Stimulated activated CD8-positive, alpha-beta memory T cell treated with anti-CD3 and anti-CD28 coated beads, Interleukin-2, amount 100 ng/mL, for 1 hour (primary cell): ENCODE measurements at places on chromosomes 12 and 14.

- no peak for DNase-seq
Observed at GRCh38 chr14:65002586-65003210, 16.0 kb downstream of the FNTB start.

DNA sequence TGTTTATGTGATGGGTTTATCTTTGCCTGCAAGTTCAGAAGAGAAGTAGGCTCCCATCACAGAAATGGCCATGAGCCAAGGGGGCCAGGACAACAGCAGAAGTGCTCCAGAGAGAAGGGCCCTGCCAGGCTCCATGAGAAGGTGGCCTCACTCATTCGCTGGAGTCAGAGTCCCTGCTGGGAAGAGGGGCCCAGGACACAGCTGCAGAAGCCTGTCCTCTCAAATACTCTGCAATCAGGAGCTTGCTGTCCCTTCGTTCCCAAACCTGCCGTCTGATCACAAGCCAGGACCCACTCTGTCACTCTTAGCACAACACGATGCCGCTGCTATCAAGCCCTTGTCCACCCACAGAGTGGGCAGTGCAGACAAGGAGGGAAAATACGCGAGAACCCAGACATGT, 306.2 kb upstream of the FKBP4 start:
- DNase-seq: no peak

DNA sequence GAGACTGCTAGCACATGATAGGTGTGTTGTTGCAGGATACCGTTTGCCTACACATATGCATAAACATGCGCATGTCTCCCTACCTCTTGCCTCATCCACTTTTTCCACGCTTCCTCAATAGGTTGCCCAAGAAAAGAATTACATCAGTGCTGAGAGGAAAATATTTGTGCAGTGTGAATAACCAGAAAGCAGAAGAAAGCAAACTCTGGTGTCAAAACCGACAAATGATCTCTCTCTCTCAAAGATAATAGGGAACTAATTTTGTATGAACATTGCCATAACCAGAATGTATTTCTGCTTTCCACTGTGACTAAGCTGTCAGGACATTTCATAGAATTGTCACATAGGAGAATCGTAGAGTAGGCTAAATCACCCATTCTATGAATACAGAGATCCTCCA, 1.3 kb downstream of the CLEC7A start:
- no peak for DNase-seq

GRCh38 chr12:46238821-46239220, 30.0 kb downstream of the SLC38A1 start:
- DNase-seq: no peak

GRCh38 chr12:53952871-53953734, 1.6 kb upstream of the HOXC12 start:
- DNase-seq: no peak

DNA sequence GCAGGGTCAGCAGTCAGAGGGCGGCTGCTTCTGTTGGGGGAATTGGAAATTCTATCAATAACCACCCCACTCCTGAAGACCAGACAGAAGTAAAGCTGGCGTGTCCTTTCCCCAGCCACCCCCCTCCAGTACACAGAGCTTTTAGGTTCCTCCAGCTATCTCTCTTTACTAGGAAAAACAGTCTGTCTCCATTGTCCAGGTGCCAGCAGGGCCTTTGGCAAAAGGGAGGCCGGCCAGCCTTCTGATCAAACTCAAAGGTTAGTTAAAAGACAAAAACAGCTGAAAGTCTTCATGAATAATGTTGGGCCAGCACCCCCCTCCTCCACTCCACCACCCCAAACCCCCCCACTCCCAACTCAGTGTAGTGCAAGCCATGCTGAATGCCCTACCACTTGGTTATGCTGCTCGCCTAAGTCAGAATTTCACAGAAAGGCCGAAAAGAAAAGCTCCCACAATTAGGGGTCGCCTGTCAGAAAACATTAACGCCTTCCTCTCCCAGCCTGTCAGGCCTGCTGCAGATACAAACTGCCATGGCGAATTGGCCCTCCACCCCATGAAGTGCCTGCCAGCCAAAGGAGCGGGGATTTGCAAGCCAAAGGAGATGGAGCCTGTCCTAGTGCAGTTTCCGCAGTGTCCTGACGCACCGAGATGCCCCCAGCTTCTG, 8.9 kb downstream of the ASCL1 start:
- no peak for DNase-seq

GRCh38 chr12:47740606-47741339, 15.5 kb upstream of the ENDOU start:
- no peak for DNase-seq

GRCh38 chr14:61476105-61476753, 154.8 kb downstream of the PRKCH start:
- DNase-seq: no peak
